ENCODE measurements at places on chromosomes 12 and 14. TPM values are rescaled to one million over a fixed set of nuclear protein-coding genes. Genes with fewer than 3 reads are reported as not detected.

GRCh38 chr12:102960766-102961465 lies 3.4 kb downstream of the ASCL1 start:
- DNase-seq = no peak

DNA sequence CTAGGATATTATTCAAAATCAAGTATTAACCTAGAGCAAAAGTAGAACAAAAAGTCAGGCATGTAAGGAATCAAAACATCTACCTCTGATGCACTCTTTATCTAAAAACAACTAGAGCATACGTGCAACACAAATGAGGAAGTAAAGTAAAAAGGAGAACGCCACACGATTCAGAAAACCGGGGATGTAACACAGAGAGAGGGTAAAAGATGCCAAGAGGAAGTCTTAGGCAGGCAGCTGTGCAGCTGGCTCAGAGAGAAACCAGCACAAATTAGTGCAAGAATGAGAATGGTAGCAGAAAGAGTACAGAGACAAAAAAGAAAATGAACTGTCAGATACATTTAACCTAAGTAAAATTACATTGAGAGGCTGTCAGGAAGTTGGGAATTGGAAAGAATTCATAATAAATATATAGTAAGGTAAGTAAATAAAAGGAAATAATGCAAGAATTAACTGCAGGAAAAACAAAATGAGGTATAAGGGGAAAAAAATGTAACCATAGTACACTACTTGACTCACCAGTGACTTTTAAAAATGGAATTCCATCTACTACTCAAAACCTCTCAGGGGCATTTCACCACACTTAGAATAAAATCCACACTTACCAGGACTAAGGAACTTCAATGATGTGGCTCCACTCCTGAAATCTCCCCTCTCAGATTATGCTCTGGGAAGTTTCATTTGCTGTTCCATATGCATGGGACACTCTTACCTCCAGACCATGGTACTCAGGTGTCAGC lies 17.1 kb downstream of the BCAT1 start:
- no peak for DNase-seq

DNA sequence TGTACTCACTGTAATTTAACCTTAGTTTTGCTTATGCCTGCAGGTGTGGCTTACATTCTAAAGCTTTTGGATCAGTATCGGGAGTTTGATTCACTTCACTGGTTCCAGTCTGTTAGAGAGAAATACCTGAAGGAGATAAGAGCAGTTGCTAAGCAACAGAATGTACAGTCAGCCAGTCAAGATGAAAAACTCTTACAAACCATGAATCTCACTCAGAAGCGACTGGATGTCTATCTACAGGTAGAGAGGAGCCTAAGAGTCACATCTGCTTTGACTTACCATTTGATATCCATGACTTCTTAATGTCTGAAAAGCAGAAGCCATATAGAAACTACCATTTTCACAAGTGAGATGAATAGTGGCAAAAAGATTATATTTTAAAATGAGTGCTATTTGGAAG lies 56.5 kb downstream of the WASHC4 start:
- DNase-seq = peak; percentile 10

DNA sequence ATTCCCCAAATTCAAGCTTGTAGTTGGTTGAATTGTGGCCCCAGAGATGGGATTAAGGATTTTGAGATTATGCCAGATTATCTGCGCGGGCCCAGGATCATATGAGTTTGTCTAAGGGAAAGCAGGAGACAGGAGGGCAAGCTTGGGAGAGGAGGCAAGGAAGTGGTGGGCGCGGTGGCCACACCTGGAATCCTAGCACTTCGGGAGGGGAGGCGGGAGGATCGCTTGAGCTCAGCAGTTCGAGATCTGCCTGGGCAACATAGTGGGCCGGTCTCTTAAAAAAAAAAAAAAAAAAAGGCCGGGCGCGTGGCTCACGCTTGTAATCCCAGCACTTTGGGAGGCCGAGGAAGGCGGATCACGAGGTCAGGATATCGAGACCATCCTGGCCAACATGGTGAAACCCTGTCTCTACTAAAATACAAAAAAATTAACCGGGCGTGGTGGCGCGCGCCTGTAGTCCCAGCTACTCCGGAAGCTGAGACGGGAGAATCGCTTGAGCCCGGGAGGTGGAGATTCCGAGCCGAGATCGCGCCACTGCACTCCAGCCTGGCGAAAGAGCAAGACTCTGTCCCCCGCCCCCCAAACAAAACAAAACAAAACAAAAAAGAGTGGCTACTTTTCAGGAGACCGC lies 881 bp upstream of the PUS1 start:
- no peak for DNase-seq

- no peak for DNase-seq
Measured at GRCh38 chr12:1501695-1502378, 92.5 kb downstream of the FBXL14 start.

DNA sequence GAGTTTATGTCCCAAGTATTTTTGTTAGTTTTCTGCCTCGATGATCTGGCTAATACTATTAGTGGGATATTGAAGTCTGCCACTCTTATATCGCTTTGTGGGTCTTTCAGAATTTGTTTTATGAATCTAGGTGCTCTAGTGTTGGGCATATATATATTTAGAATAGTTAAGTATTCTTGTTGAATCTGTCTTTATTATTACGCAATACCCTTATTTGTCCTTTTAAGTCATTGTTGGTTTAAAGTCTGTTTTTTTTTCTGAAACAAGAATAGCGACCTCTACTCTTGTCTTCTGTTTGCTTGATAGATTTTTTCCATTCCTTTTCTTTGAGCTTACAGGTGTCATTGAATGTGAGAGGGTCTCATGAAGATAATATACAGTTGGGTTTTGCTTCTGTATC lies 239.0 kb downstream of the ASCL1 start:
- no peak for DNase-seq

- no peak for DNase-seq
Measured at GRCh38 chr12:122646517-122647217, 56.5 kb downstream of the HCAR2 start.

DNA sequence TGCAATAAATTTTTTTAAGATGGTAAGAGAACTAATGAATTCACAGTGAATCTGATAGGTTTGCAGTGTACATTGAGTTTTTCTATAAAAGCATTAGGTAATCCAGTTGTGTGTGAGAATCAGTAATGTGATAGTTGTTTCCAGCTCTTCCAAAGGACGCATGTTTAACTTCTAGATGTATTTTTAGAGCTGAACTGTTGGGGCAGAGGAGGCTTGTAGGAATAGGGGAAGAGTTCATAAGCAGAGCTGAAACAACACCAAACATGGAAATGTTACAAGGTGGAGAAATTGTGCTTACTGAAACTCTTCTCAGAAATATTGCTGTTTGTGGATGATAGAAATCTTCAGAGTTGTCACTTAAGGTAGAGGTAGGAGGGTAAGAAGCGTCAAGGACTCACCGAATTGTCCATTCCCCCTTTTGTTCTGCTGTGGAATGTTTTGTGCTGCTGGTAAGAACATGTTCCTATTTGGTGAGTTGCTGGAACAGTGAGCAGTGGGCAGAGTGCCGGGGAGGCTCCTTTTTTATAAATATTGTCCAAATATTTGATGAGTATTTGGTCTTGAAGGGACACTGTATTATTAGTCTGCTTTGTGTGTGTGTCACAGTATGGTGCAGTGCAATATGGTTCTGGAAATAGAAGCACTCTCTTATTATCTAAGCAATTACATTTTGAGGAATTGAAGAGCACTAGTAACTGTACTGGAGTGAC lies 76.7 kb downstream of the ANO6 start:
- DNase-seq = no peak

- DNase-seq = no peak
Measured at GRCh38 chr12:121467638-121468498, 68.0 kb downstream of the RNF34 start.

DNA sequence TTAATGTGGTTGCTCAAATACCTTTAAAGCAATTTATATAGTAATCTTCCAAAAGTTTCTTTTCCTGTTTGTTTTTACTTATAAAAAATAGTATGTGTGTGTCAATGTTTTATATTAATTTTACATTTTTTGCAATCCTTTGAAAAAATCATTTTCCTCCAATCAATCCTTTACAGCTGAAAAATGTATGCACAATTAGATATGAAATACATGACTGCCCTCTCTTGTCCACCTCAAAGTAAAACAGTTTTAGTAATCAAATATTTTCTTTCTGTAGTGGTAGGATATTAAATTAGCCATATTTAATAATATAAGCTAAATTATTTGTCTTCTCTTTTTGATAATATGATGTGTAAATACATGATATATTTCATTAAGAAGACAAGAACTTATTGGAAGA lies 269.9 kb downstream of the ADAMTS20 start:
- no peak for DNase-seq

- no peak for DNase-seq
Measured at GRCh38 chr12:48489012-48489411, 6.7 kb downstream of the C12orf54 start.

DNA sequence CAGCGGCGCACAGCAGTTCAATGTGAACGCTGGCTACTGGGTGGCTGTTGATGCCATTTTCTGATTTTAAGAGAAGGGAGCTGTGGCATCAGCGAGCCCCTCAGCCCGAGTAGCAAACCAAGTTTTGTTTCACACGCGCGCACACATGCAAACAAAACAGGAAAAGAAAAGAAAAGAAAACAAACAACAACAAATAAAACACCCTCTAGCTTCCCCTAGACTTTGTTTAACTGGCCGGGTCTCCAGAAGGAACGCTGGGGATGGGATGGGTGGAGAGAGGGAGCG lies 540 bp downstream of the PAX9 start:
- no peak for DNase-seq

- no peak for DNase-seq
Measured at GRCh38 chr12:28350502-28350901, 160.2 kb downstream of the CCDC91 start.

DNA sequence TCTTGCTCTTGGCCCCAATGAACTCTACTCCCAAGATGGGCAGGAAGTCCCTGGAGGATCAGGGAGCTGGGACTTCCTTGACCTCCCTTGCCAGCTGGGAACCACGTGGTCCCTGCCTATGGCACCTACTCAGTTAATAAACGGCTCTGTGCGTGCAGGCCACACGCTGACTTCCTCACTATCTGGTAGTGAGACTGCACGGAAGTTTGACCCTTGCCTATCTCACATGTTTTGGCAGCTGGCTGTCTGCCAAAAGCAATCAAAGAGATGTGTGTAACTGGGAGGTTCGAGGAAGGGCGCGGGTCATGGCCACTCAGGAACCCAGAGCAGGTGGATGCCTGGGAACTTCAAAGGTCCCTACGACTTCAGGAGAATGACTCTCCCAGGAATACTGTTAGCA lies 57.9 kb downstream of the RFLNA start:
- DNase-seq = no peak

- DNase-seq = no peak
Measured at GRCh38 chr14:51848120-51848519, 12.3 kb upstream of the GNG2 start.

DNA sequence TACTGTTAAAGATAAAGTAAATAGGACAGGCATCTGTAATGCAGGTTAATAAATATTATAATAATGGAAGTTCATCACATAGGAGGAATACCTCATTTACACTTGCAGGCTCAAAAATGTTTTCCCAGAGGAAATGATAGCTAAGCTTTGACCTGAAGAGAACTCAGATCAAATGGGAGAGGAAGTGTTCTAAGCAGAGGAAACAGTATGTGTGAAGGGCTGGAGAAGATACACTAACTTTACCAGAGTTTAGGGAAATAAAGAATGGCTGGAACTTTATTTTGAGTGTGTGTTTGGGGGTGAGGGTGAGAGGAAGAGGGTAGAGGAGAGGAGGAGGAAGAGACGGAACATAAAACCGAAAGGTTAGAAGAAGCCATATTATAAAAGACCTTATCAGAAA lies 34.0 kb upstream of the AP4S1 start:
- no peak for DNase-seq

- no peak for DNase-seq
Measured at GRCh38 chr14:102620413-102620812, 28.0 kb downstream of the RCOR1 start.

DNA sequence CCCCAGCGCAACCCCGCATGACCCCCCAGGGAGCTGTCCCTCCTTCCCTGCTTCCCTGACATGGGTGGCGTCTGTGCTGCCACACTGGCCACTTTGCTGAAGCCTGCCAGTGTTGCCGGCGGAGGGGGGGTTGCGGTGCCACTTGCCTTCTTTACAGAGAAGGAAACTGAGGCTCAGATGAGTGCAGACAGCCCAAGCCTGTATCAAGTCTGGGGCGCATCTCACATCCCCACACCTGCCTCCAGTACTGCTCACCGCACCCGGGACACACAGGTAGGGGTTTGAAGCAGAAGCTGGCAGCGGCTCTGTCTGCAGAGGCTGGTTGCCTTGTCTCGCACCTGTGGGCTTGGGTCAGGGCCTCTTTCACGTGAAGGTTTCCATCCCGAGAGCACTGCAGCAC lies 104.7 kb upstream of the RTL1 start:
- DNase-seq = no peak

DNA sequence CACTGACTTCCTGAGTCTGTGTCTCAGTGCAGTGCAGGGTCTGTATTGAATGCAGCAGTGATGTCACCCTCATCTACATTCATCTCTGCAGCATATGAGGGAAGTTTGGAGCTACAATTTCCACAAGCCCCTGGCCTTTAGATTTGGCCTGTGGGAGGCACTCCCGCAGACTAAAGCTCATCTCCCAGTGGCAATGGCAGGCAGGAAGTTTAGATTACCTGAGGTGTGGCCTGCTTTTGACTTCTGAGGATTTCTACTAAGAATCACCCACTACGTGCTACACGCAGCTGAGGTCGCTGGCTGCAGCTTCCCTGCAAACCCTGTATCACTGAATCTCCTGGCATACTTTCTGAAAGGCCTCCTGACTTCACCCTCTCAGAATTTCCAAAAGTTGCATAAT lies 202.2 kb upstream of the PRKD1 start:
- no peak for DNase-seq

GRCh38 chr12:4145990-4146859 lies 127.3 kb upstream of the CCND2 start:
- no peak for DNase-seq

- DNase-seq = peak; percentile 35
Measured at GRCh38 chr14:21536418-21537089, 10.4 kb upstream of the SALL2 start.

DNA sequence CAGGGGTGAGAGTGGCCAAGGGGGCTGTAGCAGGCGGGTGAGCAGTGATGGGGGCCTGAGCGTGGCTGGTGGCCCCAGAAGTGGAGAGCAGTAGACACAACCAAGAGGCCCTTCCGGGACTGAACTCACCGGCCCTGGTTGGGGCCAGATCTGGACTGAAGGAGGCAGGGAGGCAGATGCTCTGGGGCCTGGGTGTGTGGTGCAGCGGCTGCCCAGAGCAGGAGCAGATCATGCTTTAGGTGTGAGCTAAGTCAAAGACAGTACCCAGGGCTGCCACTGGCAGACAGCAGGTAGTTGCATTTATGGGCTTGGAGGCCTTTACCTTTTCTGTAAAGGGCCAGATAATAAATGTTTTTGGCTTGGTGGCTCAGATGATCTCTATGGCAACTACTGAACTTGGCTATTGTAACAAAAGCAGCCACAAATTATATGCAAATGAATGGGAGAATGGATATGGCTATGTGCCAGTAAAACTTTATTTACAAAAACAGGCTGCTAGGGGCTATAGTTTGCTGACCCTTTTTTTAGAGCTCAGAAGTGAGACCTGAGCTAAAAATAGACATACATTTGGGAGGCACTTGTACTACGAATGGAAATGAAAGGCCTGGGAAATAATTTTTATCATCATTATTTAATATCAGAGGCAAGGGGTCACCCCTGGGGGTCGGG lies 25.6 kb downstream of the SETD1B start:
- DNase-seq = no peak

- DNase-seq = no peak
Measured at GRCh38 chr12:95548539-95549391, 2.5 kb downstream of the USP44 start.

TAS2R7 gene
- not detected for polyA plus RNA-seq

UBE3B gene
- polyA plus RNA-seq = 29.7 TPM

FKBP4 gene
- polyA plus RNA-seq = 119 TPM

ST8SIA1 gene
- 5.2 TPM for polyA plus RNA-seq

CLEC4C gene
- polyA plus RNA-seq = not detected

NINJ2 gene
- 1.5 TPM for polyA plus RNA-seq

PRPH gene
- 0.30 TPM for polyA plus RNA-seq

Data from renal pelvis (tissue), 12 donors.